ENCODE measurements at places on chromosomes 6 and 20.

DNA sequence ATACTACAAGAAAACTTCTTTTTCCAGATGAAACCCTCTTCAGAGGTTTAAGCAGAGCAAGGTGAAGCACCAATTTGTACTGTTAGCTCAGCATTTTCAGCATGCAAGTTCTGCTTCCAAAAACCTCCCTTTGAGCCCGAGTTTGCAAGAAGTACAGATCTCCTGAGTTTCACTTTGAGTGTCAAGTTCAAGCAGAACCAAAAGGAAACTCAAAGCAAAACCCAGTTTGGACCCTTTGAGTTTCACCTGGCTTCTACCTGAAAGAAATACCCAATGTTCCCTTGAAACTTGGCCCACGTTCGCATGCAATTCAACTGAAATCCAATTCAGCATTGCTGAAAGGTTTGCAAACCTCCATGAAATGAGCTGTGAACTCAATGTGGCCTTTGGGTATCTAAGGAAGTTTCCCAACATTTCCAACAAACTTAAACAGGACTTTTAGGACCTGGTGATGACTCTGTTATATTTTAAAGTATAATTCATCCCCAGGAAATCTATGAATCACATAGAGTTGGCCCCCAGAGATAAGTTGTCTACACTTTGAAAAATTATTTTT lies 62.9 kb upstream of the HBS1L start:
- DNase-seq, result no peak

- DNase-seq, result peak; percentile 50
Observed at GRCh38 chr20:44858606-44859360, 26.7 kb upstream of the YWHAB start.

DNA sequence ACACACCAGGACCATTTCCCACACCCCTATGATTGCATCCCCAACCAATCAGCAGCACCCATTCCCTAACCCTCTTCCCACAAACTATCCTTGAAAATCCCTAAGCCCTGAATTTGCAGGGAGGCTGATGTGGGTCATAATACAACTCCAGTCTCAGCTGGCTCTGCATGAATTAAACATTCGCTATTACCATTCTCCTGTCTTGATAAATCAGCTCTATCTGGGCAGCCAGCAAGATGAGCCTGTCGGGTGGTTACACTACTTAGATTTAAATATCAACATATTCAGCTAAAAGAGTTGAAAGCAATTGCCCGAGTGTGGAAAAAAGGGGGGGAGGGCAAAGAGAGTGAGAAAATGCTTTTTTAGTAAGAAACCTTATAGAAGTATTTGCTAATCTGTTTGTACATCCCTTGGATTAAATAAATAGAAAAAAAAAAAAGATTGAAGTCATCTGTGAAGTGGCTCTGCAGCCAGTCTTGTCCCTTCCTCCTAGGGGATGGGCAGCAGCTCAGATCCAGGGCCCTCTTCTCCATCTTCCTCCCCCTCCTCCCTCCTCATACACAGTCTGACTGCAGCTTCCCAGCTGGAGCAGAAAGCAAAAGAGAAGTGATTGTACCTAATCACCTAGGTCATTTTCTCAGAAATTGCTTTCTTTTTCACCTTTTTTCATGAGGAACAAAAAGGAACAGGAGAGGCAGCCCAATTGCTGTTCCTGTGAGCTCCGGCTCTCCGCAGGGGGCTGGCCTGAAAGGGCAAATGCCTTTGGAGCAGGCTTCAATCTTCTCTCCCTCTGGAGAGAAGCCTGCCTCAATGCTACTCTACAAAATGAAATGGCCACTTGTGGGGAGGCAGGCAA lies 356.6 kb upstream of the SULF2 start:
- no peak for DNase-seq

- no peak for DNase-seq
Observed at GRCh38 chr6:79783670-79784394, 152.7 kb downstream of the SH3BGRL2 start.

DNA sequence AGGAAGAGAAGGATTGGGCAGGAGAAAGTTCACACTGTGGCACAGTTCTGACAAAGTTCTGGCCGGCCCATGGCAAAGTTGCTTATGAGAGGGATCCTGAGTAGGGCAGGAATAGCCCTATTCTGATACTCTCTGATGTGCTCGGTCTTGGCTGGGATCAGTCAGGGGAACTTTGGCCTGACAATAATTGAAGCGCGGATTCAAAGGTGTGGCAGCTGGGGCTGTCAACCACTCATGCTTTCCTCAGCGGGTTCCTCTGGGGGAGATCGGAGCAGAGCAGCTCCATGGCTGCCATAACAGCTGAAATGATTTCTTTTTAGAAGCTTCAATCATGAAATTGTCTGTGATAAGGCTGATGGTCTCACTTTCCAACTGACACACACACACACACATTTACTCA lies 714.1 kb downstream of the DHX35 start:
- DNase-seq, result no peak

DNA sequence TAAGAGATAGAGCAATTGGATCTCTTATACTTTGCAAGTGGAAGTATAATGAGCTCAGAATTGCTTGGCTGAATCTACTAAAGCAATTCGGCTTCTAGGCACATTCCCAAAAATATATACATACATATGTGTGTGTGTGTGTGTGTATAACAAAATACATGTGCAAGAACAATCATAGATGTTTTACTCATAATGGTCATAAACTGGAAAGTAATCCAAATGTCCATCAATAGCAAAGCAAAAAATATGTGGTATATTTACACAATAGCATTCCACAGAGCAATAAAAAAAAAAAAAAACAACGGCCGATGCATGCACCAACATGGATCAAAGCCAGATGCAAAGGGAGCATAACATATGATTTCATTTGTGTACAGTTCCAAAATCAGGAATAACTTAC lies 707.9 kb downstream of the RFPL4B start:
- DNase-seq, result no peak

DNA sequence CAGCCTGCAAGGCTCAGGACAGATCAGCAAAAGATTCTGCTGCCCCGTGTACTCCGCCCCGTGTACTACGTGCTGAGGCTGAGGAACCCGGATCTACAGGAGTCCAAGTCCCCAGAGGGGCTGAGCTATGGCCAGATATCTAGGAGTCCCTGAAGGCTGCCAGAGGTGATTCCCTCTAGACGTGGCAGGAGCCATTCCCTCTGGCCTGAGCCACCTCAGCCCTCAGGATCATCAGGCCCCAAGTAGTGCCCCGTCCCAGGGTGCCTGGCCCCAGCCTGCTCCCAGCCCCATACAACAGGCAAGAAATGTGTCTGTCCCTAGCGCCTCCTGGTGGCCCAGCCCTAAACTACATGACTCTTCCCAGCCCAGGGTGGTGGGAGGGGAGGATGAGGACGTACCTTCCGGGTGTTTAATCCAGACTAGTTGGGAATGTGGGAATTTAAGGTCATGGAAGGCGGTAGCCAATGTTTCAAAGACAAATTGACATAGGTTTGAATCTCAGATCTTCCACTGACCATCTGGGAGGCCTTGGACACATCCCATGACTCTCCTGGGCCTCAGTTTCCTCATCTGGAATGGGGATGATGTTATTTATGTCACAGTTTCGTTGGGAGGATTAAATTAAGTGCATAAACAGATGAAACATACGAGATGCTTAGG lies 49.4 kb upstream of the PTPN1 start:
- DNase-seq, result peak; percentile 87

Measured in Karpas-422 (cell line).